ENCODE measurements at places on chromosomes 16 and 17.
A peak's percentile ranks its signal among the peaks of the same experiment; 100 is the strongest.

GRCh38 chr16:78441298-78441697, 341.8 kb downstream of the WWOX start:
- no peak for DNase-seq

DNA sequence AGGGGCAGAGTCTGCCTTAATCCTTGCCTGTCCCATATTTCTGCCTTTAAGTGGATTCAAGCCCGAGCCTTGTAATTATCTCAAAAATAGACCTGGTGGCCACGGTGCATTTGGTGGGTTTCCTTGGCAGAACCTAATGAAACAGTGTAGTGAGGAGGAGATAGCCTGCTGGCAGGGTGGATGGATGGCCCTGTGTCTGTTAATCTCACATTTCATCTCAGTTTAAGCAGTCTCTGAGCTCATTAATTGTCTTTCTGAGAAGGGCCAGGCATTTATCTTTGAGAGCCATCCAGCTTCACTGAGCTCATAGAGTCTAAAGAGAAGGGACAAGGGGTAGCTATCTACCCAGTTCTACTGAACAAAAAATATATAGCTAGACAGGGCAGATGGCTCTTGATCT, 364.0 kb upstream of the EEF2KMT start:
- no peak for DNase-seq

DNA sequence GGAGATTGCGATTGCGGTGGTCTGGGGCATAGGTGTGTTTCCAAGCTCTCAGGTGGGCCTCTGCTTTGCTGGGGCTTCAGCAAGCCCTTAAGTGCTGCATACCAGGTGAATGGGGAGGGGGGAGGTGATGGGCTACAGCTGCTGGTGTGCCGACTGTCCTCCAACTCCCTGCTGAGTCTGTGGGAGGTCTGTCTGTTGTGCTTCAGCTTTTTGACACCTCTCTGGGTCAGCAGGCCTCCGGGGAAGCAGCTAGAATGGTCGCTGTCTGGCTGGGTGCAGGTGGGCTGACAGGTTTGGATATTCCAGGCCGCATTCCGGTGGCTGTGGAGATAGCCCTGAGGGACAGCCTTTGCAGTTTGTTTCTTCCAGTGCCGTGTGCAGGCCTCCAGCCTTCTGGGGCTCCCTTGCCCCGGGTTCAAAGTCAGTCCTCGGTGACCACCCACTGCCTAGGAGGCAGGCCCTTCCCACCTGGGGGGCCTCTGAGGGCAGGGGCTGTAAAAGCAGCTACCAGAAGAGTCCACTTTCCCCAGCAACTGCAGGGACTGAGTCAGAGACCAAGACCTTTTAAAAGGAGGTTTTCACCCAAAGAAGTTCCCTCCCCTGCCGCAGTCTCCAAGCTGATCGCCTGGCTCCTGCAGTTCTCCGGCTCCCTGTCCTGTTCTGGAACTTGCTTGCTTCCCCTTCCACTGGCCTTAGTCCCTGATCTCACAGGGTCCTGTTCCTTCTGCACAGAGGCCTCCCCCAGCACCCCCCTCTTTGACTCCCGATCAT, 2.0 kb upstream of the TTYH2 start:
- DNase-seq, result no peak

DNA sequence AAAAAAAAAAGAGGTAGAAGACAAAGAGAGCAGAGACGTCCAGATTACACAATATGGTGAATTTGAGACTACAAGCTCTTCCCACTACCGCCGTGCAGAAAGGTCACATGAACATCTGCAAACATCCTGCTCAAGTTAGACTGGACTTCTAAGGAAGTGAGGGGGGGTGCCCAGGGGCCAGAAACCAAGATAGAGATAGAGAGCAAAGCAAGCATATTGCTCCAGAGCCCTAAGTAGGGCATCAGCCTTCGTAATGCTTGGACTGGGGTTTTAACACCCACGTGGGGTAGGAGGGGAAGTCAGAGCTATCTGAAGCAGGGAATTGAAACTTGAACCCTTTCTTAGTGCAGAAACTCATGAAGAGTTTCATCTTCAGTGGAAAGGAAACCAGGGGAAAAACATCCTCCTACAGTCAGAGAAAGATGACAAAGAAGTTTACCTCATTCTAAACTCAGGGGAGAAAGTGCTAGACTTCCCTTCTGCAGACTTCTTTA, 8.7 kb downstream of the CLEC19A start:
- DNase-seq, result no peak

DNA sequence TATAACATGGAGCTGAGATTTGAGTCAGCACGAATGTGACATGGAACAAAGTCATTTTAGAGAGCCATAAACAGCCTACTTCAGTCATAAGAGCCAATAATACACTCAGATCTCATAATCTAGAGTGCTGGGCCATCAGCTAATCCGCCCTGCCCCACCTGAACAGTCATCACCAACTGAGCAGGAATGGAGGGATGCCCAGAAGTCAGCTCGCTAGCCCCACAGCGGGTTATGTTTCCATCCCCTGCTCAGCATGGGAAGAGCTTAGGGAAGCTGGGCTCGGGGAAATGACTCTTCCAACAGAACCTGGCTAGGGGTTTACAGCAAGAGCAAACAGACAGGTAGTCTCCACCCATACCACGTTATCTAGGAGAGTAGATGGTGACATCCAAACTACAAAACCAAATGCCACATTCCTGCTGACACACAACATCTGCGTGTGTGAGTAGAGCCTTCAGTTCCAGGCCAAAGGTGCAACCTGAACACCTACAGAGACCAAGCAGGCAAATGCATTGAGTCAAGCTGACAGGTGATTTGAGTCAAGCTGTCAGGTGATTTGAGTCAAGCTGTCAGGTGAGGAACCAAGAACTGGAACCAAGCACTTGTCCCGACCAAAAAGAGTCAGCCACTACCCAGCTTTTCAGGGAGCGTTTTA, 2.0 kb downstream of the TMEM11 start:
- DNase-seq, result no peak

DNA sequence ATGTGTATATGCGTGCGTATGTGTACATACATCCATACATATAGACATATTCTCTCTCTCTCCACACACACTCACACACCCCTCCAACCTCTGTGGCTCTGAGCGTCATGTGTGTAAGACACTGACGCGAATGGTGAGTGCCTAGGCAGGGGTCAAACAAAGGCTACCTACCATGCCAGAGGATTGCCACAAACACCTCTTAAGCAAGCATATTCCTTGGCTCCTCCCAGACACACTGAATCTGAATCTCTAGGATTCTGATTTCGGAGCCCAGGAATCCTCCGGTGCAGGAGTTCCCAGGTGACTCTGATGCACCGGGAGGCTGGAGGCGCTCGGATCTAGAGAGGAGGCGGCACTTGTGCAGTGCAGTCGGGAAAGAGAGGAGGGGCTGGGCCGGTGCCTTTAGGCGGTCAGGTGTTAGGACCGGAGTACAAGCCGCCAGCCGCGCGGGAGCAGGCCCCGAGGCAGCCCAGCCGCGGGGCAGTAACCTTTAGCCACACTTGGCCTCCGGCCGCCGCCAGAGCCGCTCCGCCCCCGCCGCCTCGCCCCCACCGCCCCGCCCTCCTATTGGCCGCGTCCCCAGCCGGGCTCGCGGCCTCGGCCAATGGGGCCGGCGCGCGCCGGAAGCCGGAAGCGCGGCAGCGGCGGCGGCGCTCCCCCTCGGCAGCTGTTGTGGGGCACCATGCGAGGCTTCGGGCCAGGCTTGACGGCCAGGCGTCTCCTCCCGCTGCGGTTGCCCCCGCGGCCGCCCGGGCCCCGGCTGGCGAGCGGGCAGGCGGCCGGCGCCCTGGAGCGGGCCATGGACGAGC, at the start of gene MLYCD:
MLYCD (plus strand) TSS at position 653 of the 809 bp plus-strand sequence; CDS start at position 683, 30 bp downstream.
- peak; percentile 63 for DNase-seq

DNA sequence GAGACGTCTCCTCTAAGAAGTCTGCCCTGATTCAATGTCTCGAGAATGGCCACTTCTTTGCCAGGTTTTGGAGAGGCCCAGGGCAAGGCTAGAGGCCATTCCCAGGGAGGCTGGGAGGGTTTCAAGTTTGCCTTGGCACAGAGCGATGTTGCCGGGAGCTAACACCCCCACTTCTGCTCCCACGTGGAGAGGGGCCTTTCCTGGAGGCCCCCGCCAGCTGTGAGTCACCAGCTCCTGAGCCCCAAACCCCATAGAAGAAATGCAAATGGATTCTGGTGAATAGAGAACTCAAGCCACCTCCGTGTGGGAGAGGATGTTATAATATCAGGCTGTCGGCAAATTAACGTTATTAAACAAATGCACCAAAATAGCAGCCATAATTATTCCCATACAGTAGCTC, 62.2 kb downstream of the CACNG5 start:
- no peak for DNase-seq

DNA sequence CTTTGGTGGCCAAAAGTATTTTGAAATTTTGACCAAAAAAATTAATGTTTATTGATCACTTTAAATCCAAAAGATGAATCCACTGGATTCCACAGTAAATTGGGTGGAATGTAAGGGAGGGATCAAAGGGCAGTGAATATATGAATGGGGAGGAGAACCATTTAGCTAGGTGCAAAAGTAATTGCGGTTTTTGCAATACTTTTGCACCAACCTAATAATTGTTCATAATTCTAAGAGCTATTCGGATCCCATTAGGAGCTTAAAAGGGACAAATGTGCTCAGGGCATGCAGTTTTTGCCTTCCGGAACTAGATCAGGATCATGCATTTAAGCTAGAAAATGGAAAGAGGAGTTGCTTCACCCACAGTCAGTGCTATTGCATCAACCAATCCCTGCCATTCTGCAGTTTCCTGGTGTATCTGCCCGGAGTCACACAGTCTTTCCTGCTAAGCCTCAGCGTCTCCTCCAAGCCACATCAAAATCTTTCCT, at the start of gene LPO:
LPO (plus strand) TSS at position 438 of the 488 bp plus-strand sequence. CDS start 4,396 bp downstream, outside the sequence.
- DNase-seq, result no peak

- DNase-seq, result no peak
Measured at GRCh38 chr17:79706931-79707850, 23.6 kb upstream of the ENPP7 start.

DNA sequence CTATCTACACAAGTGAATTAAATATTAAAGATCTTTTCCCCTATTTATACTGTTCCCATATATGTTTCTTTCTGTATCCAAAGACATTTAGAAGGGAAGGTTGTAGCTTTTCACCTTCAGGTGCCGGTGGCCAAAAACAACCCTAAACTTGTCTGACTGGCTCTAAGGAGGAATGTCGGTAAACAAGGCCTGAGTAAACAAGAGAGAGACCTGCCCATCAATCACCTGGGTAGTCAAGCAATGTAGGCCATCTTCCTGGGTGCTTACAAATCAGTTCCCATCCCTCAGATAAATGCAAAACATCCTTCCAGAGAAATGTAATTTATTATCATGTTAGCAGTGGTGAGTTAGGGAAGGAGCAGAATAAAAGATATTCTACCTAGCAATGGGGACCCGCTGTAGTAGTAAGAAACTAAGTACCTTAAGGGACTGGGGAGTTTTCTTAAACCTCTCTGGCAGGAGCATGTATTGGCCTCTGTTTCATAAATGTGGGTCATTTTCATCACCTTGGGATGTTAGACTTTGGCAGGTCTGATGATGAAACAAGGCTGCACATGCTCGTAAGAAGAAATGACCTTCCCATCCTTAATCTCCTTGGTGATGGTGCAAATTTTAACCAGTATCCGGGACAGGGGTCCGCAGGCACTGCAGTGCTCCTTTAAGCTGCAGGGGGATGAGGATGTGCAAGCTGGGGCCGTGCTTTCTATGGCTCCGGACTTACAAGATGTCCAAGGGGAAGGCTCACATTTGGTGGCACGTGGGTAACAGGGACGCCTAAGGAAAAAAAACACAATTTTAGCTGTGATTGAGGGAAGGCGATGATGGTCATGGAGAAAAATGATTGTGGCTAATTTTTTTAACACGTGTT, 8.4 kb downstream of the KRT39 start:
- DNase-seq, result no peak

GRCh38 chr16:9934723-9935508, 247.3 kb downstream of the GRIN2A start:
- no peak for DNase-seq

GRCh38 chr17:41212524-41213169, 13.8 kb upstream of the KRTAP9-2 start:
- no peak for DNase-seq

- DNase-seq, result peak; percentile 41
Measured at GRCh38 chr17:75878174-75878998, at the start of gene TRIM47. Gene TRIM47, minus strand, starts transcription at chr17:75878581. Its CDS starts 33 bp downstream, at chr17:75878548.

- peak; percentile 23 for DNase-seq
Measured at GRCh38 chr16:48561960-48562393, 48.0 kb downstream of the N4BP1 start.

- no peak for DNase-seq
Measured at GRCh38 chr16:31475946-31476302, 4.0 kb downstream of the TGFB1I1 start.

DNA sequence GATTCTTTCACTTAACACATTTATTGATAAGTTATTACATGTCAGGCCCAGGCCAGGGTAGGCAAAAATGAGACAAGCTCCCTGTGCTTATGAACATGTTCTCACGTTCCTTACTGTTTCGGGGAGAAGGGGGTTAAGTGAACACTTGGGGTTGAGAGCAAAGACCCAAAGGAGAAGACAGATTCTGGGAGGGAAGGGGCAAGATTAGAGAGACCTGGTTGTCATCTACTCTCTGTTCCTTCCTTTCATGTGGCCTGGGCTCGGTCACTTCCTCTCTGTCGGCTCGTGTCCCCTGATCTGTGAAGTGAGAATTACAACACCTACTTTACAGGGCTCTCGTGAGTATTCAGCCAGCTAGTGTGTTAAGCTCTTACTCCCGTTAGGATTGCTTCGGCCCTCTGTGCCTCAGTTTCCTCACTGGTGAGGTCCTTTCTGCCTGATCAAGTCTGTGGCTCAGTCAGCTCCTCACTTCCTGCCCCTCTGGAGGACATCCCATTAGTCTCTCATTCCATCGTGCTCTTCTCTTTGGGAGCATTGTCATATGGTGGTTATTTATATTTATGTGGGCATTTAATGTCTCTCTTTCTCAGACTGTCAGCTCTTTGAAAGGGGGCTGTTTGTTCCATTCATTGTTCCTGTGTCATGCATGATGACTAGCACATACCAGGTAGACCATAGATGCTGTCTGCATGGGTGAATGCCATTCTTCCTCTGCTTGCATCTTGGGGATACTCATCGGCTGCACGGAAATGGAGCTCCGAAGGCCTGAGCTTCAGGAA, 38.9 kb downstream of the PLCG2 start:
- DNase-seq, result no peak

DNA sequence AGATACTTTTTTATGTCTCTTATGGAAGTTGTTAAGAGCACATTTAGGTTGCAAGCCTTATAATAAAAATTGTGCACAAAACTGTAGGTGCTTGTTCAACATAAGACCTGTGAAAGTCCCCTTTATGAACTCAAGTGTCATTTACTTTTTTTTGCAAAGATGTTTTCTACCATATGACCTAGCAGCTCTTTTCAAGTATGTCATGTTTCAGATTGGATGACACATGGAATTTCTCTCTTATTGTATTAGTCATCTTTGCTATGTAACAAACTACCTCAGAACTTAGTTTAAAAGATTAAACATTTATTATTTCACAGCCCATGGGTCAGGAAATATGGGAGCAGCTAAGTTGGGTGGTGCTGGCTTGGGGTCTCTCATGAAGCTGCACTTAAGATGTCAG, 57.9 kb downstream of the PHKB start:
- DNase-seq, result peak; percentile 6

All from stromal cell of bone marrow (primary cell).